ENCODE measurements at places on chromosomes 1 and 21. TPM values are rescaled to one million over a fixed set of nuclear protein-coding genes. Genes with fewer than 3 reads are reported as not detected.

Gene SLC35F3
- 0.25 TPM for total RNA-seq

Gene OR2L8
- not detected for total RNA-seq

Gene ZFP69B
- total RNA-seq = 9.0 TPM

Gene SNX7
- total RNA-seq = 16.1 TPM

Gene ISG15
- total RNA-seq = 139 TPM

Gene SMYD3
- 37.3 TPM for total RNA-seq

Gene S100A3
- total RNA-seq = not detected

Gene MPZ
- total RNA-seq = 1.3 TPM

Gene PIGP
- total RNA-seq = 13.7 TPM

Gene RNU1-3
- 3,937 TPM for total RNA-seq

Gene PANK4
- total RNA-seq = 45.4 TPM

Gene GJA9
- not detected for total RNA-seq

Gene SH3BGR
- total RNA-seq = 4.5 TPM

GRCh38 chr1:232440325-232441035, 189.5 kb downstream of the SIPA1L2 start:
- DNase-seq = no peak

DNA sequence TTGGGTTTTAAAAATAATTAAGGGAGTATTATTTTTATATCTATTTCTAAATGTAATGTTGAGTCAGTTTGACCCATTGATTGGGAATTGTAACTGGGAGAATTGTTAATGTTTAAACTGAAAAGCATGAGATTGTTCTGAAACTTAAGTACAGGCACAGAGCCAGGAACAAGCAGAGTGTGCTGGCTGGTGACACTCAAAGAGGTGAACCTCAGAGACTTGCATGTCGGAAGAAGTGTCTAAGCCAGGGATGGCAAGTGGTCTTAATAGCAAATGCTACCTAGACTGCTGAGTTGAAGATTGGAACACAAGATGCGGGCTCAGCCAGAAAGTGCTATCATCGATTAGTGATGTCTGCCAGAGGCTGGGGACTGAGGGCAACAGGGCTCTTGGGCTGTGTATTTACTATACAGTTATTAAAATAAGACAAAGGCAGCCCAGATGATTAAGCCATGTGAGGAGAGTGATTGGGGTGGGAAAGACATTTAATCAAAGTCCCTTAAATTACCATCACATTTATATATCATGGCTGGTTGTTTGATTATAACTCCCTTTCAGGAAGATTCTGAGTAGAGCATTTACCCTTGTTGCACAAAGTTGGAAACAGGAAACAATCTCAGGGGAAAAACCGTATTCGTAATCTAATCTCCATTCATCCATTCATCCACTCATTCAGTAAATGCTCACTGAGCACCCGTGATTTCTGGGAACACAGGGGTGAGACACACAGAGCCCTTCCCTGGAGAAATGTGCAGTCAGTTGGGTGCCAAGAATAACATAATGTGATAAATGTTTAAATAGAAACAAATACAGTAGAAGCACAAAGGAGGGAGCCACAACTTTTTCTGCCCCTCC, 42.8 kb downstream of the C8A start:
- no peak for DNase-seq

- DNase-seq = no peak
Observed at GRCh38 chr1:56396581-56396980, 182.8 kb downstream of the PLPP3 start.

- DNase-seq = no peak
Observed at GRCh38 chr1:230827081-230827681, 41.1 kb downstream of the C1orf198 start.

DNA sequence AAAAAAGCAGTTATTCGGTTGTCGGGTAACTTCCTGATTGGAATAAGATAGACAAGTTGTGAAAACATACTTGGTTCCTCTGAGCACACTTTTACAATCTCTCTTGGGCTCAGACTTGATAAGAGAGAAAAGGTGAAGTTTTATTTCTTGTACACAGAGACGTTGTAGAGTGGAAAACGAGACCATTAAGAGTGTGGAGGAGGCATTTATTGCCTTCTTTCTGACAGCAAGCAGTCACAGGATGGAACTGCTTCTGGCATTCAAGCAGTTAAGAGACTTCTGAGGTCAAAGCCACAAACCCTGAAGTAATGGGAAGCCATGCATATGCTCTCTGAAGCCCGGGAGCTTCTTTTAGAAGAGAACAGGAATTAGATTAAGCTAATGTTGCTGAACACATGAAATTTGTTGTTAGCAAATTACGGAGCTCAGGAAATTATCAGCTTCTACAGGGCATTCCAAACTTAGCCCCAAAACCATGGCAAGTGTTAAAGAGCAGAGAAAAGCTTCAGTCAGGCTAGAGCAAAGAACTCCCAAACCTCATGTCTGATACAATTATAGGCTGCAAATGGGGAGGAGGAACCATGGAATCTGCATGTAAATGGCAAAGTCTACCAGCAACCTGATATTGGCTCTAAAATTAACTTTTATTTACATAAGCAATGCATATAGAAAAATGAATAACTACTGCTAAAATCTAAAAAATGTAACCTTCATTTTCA, 26.0 kb downstream of the S1PR1 start:
- no peak for DNase-seq

GRCh38 chr21:29306920-29307319, 8.2 kb downstream of the BACH1 start:
- DNase-seq = no peak

GRCh38 chr1:191882870-191883269, 275.4 kb upstream of the RGS18 start:
- DNase-seq = no peak

DNA sequence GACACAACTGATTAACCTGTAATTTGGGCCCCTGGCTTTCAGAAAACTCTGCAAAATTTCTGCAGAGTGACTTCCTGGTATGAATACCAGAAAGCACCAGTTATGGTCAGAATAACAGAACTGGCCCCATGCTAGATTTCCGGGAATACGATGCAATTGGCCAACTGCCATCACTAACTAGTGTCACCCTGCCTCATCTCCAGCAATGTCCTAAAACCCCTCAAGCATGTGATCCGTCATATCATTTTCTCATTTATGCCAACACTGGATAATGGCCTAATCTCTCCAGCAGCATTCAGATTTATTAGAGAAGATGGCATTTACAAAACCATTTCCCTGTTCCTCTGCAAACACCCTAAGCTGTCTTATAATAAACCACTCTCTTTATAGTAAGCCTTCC, 15.4 kb downstream of the KAZN start:
- DNase-seq = no peak

GRCh38 chr1:200034262-200034557, 6.7 kb downstream of the NR5A2 start:
- DNase-seq = no peak

GRCh38 chr1:99849413-99849743, 783 bp upstream of the AGL start:
- no peak for DNase-seq

GRCh38 chr1:161241682-161242081, 3.7 kb upstream of the NR1I3 start:
- DNase-seq = no peak

DNA sequence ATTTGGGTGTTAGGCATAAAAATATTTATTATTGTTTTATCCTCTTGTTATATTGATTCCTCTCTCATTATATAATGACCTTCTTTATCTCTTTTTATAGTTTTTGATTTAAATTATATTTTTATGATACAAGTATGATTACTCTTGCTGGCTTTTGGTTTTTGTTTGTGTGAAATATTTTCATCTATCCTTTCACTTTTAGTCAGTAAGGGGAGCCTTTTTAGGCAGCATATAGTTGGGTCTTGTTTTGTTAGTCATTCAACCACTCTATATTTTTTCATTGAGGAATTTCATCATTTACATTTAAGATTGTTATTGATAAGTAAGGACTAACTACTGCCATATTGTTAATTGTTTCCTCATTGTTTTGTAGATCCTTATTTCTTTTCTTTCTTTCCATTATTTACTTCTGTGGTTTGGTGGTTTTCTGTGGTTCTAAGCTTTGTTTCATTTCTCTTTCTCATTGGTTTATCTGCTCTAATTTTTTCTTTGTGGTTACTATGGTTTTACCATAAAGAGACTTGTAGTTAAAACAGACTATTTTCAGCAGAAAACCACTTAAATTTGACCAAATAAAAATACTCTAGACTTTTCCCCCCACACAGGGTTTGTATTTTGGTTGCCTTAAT, 593.1 kb downstream of the NUF2 start:
- DNase-seq = no peak

DNA sequence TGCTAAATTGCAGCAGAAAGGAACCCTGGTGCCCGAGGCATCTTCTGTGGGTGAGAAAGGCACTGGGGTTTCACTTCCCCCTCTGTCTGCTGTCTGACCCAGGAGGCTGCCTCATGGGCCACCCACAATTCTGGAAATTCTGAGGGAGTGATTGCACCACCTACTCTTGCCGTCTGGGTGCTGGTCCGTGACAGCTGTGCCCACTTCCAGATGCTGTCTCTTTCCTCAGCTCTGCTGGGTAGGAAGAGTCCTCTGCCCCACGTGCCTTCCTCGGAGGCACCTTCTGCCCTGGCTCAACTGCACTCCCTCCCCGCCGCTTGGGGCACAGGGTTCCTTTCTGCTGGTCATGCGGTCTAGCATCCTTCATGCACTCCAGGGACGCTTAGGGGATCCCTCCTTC, 96.3 kb downstream of the ARHGEF10L start:
- no peak for DNase-seq

DNA sequence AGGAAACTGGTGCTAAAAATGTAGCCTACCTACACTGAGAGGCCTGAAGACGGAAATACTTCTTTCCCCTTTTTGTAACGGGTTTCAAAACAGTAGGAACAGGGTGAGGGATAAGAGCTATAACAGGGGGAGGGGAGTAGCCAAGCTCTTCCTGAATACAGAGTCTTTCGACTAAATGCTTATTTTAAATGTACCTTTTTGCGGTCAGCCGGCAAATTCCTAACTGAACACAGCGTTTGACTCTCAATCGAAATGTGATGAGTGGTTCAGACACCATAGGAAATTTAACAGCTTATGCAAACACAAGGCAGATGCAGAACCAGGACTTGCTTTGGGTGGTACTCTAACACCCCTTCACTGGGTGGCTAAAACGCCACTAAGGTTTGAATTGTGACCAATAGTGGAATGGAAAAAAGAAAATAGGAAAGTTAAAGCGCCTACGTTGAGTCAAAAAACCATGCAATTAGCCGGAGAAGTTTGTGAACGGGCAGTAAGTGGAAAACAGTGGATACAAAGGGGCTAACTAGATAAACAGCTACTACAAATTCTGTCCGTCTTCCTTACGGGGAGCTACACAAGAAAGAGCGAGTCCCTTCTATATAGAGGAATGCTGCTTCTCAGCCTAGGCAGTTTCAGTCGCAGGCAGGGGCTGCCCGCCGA, 1.7 kb downstream of the EGLN1 start:
- DNase-seq = no peak

DNA sequence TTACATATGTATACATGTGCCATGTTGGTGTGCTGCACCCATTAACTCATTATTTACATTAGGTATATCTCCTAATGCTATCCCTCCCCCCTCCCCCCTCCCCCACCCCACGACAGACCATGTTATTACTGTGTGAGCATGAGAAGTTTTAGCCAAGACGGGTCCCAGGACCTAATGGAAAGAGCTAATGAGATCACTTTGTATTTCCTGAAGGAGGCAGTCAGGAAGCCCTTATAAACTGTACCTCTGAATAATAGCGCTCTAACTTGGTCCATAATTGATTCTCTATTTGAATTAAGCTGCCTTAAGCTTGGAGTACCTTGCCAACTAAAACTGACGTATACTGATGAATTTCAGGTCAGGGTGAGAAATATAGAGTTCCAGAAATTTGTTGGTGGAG, 4.1 kb upstream of the NEGR1 start:
- DNase-seq = no peak

DNA sequence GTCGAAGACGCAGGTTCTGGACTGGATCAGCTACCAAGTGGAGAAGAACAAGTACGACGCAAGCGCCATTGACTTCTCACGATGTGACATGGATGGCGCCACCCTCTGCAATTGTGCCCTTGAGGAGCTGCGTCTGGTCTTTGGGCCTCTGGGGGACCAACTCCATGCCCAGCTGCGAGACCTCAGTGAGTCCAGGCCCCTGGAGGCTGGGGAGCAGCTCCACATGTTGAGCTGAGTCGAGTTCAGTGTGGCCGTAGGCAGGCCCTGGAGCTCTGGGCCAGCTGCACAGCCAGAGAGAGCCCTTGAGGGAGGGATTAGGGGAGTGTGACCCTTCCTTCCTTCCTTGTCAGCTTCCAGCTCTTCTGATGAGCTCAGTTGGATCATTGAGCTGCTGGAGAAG, 1.6 kb downstream of the ELF3 start:
- DNase-seq = no peak

GRCh38 chr1:89822999-89823628, 2.3 kb downstream of the LRRC8D start:
- DNase-seq = no peak

DNA sequence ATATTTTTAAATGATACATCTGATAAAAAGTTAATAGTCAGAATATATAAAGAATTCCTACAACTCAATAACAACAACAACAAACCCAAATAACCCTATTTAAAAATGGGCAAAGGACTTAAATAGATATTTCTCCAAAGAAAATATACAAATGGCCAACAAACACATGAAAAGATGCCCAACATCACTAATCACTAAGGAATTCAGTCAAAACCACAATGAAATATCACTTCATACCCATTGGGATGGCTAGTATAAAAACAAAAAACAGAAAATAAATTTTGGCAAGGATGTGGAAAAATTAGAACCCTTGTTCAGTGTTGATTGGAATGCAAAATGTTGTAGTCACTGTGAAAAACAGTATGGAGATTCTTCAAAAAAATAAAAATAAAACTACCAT, 184.8 kb upstream of the RAB4A start:
- DNase-seq = no peak

- no peak for DNase-seq
Observed at GRCh38 chr1:226349081-226349480, 40.1 kb upstream of the LIN9 start.

DNA sequence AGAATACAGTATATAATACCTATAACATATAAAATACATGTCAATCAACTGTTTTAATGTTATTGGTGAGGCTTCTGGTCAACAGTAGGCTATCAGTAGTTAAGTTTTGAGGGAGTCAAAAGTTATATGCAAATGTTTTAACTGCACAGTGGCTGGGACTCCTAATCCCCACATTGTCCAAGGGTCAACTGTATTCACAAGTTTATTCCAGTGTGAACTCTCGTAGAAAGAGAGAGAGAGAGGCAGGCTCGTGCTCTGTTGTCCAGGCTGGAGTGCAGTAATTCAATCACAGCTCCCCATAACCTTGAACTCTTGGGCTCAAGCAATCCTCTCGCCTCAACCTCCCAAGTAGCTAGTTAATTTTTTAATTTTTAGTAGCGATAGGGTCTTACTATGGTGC, 66.0 kb downstream of the NRIP1 start:
- DNase-seq = no peak

- DNase-seq = no peak
Observed at GRCh38 chr1:165512816-165513215, 31.0 kb upstream of the LRRC52 start.

GRCh38 chr1:243968413-243968812, 82.7 kb upstream of the ZBTB18 start:
- no peak for DNase-seq

- DNase-seq = no peak
Observed at GRCh38 chr1:218886101-218886871, 287.4 kb upstream of the LYPLAL1 start.
